Suppressor macrophage (primary cell): ENCODE measurements at places on chromosomes 3 and 15.
A peak's percentile ranks its signal among the peaks of the same experiment; 100 is the strongest.

- DNase-seq: peak; percentile 35
These were observed 46.1 kb upstream of the SEMA4B start for GRCh38 chr15:90154861-90155626.

DNA sequence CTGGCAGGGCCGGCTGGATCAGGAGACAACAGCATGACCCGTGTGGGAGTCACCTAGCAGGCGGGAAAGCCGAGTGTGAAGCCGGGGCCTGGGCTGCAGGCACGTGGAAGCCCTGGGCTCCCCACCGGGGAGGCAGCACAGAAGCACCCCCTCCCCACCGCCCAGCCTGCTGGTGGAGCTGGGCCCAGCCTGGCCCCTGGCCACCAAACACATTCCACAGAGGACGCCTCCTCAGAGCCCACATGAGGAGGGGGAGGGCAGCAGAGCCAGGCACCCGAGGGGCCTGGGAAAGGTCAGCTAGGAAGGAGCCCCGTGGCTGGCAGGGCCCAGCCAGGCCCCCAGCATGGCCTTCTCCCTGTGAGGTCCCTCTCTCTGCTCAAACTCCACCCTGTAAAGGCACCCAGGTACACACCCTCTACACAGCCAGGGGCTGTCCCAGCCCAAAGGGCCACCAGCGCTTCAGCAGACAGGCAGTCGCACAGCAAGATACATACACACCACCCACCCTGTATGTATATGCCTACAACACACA, 4.5 kb downstream of the PLXNB1 start:
- DNase-seq: no peak

DNA sequence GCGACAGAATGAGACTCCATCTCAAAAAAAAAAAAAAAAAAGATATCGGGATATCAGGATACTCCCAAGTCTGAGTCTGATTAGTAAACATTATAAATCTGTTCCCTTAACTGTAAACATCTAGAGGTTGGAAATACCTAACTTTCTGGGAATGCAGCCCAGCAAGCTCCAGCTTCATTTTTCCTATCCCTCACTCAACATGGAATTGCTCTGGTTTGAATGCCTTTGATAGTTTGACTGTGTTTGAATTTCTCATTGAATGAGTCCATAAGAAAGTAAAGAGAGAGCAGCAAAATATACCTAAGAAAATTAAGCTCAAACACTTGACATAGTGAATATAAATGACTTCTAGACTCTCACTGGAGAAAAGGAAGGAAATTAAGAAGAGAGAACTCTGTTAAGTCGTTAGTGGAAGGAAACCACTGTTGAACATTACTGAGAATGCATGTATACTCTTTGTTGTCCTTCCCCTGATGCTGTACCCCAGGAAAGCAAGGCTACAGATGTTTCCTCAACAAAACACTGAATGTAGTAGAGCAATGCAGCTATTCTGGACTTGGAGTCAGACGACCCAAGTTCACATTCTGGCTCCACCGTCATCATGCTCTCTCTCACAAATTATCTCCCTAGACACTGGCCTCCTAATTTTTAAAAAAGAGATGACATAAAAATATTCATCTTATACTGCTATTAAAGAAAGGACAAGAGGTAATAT, 62.4 kb downstream of the CD200 start:
- no peak for DNase-seq

DNA sequence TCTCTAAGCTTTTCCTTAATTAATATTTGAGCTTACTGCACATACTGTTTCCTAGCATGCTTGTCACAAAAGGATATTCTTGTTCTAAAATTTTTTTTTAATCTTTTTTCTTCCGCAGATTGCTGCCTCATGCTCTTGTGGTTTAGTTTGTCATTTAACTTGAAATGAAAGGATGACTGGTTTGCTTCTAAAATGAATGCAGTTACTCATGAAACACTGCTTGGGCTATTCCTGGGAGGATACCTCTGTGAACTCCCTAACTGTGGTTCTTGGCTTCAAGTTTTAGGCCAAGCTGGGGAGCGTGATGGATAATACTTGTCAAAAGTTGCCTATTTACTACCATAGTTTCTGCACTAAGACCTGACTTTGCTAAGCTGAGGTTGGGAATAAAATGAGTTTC, 64.0 kb downstream of the USP13 start:
- DNase-seq: no peak

DNA sequence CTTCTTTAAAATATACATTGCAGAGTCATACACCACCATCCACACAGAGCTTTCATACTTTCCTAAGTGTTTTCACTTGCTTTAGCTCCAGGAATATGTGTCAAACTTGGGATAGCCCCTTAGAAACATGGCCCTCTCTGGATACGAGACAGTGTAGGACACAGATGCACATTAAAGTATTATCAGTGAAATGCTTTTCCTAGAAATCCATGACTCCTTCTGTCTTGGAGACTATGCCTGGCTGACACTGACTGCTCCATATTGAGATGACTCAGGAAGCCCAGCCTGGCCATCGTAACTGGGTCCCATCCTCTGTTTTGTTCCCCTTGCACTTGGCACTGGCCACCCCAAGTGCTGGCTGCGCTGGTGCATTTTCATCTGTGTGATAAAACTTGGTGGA, 204.8 kb downstream of the PDZRN3 start:
- DNase-seq: no peak

DNA sequence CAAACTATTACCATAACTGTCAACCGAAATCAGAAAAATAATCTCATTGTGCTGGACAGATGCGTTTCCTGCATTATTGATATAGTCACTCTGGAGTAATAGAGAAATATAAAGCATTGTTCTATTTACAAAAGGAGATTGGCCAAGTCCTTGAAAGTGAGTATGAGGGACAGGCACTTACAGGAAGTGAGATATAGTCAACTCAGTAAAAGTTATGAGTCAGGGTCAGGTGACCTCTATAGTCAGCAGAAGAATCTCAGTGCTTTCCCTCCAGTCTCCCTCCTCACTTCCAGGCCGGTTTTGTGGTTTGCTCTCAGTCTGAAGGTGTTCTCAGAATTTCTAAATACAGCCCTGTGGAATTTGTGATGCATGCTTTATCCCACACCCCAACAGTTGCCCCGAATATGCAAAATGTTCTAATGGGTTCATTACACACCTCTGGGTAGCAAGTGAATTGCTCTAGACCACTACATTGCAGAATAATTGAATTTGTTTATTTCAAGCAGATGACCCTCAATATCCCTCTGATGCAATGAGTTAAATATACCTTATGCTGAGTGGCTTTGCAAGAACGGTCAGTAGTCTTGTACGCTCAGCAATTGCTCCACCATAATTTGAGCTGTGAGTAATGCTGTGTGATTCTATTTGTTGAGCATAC, 787.7 kb downstream of the MCTP2 start:
- peak; percentile 19 for DNase-seq

GRCh38 chr15:47796830-47797229, 79.5 kb downstream of the SEMA6D start:
- DNase-seq: no peak

- DNase-seq: no peak
These were observed 17.5 kb downstream of the NOX5 start for GRCh38 chr15:69032031-69032430.

- DNase-seq: no peak
These were observed 37.6 kb downstream of the FAM3D start for GRCh38 chr3:58628823-58629562.

- DNase-seq: no peak
These were observed 382.4 kb downstream of the IL5RA start for GRCh38 chr3:2727610-2728318.
